ENCODE measurements at places on chromosomes 7 and 10.

DNA sequence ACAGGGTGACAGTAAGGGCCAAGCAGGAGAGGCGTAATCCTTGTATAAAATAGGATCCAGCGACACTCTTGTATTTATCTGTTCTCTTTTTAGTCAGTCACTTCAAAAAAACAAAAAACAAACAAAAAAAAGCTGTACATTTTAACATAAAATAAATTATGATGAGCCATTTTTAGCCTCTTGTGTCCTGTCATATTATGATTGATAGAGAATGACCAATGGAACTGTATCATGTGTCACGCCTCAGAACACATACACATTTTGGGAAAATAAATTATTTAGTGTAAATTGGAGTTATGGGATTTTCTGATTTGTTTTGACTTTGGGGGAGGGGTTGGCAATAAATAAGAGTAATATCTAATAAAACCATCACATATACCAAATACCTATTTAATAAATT, 79.3 kb upstream of the SAMD8 start:
- DNase-seq, result no peak

DNA sequence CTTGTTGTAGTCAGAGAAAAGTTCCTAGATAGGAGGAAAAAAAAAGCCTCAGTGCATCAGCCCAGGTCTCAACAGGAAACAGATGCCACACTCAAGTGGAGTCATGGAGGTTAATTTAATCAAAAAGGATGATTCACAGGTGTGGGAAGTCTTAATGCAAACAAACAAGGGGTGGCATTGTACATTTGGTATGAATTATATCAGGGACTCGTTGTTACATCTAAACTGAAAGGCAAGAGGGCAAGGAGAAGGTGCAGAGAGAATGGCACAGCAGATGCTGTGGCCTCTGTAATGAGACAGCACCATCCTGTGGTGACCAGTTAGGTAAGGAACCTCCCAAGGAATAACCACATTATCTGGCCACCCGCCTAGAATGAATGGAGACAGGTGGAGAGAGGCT, 133.7 kb downstream of the PTPRZ1 start:
- no peak for DNase-seq

DNA sequence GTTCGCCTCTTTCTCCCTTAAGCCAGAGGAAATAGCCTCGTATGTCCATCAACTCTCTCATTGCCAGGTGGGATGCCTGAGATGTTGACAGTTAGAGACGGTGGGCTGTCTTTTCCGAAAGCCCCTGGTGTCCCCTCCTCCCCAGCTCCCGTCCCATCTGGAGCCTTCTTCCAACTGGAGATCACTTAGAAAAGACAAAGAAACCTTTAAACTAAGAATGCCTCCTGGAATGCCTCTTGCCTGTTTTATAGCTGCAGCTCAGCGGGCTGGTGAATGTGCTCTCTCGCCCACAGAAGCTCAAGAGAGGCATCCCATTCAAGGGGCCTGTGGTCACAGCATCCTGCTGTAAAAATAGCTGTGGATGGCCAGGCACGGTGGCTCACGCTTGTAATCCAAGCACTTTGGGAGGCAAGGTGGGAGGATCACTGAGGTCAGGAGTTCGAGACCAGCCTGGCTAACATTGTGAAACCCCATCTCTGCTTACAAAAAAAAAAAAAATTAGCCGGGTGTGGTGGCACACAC, 5.2 kb upstream of the MYL10 start:
- no peak for DNase-seq

DNA sequence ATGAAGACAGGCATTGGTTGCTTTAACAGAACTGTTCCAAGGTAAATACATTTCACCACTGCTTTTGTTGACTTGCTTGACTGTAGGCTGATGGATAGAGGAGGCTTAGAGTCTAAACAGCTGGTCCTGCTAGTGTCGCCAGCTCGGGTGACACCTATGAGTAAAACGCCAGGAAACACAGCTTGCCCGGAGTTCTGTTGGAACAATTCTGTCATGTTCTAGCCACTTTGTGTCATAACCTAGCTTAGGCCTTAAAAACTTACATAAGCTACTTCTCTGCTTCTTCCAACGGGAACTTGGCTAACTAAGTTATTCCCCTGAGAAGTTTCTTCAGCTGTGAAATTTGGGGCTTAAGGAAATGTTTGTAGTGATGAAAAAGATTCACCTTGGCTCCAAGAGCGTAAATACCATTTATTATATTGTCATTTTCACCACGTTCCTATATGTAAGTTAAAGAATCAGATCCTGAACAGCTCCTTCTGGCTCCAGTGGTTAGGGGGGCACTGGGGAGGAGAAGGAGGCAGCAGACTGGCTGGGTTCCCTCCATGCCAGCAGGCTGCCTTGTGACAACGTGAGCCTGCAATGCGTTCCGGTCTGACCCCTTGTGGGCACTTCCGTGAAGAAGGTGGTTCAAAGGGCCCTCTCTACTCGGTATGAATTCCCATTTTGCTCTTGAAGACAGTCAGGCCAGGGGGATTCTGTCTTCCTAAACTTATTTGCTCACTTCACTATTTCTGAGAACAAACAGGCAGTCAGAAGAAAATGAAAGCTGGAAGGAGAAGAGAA, 253.2 kb downstream of the BMPER start:
- no peak for DNase-seq

DNA sequence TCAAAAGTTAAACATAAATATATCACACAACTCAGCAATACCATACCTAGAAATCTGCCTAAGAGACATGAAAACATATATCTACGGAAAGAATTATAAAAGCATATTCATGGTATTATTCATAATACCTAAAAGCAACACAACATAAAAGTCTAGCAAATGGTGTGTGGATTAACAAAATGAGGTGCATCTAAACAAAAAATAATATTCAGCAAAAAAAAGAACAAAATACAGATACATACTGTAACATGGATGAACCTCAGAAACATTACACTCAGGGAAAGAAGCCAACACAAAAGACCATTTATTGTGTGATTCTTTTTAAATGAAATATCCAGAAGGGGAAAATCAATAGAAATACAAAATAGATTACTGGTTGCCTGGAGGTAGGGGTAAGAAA, 155.0 kb downstream of the IMMP2L start:
- no peak for DNase-seq

DNA sequence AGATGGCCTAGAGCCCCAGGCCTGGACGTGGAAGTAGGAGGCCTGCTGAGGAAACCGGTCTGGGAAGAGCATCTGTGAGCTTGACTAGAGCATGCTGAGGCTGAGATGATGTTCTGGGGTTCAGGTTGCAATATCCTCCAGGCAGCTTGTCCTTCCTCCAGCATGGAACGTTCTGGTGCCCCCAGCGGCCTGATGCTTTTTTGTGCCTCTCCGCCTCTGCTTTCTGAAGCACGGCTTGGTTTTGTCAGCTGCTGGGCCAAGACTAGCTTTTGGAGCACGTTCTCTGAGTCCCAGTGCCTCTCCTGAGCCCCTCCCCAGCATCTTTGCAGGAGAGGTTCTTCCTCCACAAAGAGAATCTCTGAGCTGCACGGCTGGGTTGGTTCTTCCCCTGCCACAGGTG, 682.0 kb upstream of the FOXK1 start:
- DNase-seq, result no peak

- no peak for DNase-seq
Measured at GRCh38 chr10:86500846-86501245, 20.7 kb downstream of the WAPL start.

DNA sequence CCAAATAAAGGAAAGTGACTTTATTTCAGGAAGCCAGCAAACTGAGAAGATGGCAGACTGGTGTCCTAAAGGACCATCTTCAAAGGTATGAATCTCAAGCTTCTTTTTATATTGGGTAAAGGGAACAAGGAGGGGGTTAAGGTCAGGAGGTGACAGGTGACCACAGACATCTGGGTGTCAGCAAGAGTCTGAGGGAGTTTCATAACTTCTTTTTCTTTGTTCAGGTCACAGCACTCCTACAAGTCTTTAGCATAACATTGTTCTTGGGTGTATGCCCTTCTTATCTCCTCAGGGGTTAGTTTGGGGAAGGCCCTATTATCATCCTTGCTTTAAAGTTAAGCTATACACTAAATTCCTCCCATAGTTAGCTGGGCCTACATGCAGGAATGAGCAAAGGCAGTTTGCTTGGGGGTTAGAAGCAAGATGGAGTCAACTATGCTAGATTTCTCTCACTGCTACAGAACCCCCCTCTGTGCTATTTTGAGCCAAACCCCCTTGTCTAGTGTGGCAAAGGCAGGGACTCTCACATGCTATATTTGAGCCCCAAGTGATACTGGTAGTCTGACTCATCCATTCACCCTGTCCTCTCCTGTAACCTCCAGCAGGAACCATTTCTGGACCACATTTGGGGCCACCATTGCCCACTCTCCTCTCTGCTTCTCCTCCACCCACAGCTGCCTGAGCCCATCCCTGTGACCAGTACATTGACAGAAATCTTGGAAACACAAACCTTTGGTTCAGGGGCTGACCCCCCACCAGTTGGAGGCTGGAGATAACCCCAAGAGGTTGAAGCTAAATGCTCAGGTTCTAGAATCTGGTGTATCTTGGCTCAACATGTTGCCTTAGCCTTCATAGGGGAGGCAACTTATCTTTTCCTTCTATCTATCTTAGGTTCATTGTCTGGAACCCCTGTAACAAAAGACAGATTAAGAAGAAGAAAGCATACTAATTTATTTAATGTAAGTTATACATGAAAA, 55.5 kb upstream of the LRGUK start:
- DNase-seq, result no peak

GRCh38 chr7:95396136-95397032, at the start of gene PON3:
Gene PON3, minus strand, starts transcription at chr7:95396375. Its CDS starts 25 bp downstream, at chr7:95396350.
- no peak for DNase-seq
